ENCODE measurements at places on chromosomes 6 and 20.

GRCh38 chr6:6604566-6604965 lies 16.0 kb downstream of the LY86 start:
- no peak for DNase-seq

DNA sequence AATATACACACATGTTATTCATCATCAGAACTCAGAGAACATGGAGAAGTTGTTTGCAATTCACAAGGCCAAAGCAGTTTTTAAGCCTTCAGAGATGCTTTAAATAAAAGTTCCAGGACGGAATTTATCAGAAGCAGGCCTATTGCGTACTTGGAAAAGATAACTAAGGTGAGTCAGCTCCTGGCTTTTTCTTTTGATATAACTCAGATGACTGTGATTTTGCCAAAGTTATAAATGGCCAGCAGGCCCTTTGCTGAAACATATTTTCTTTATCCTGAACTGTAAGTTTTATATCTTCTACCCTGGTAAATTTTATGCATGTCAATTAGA lies 55.0 kb upstream of the PLCB1 start:
- no peak for DNase-seq

DNA sequence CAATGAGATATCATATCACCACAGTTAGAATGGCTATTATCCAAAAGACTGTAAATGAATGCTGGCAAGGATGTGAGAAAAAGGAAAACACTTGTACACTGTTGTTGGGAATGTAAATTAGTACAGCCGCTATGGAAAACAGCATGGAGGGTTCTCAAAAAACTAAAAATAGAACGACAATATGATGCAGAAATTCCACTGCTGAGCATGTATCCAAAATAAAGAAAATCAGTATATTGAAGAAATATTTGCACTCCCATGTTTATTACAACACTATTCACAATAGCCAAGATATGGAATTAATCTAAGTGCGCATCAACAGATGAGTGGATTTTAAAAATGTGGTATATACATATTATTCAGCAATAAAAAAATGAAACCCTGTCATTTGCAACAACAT lies 898.9 kb upstream of the MAN1A1 start:
- DNase-seq = no peak

DNA sequence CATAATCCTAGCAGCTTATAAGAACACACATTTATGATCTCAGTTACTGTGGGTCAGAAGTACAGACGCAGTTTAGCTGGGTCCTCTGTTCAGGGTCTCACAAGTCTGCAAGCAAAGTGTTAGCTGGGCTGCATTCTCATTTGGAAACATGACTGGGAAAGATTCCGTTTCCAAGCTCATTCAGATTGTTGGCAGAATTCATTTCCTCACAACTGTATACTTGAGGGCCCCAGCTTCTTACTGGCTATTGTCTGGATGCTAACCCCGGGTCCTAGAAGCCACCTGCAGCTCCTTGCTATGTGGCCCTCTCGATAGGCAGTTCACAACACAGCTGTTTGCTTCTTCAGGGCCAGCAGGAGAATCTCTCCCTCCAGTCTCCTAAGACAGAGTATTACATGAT lies 13.1 kb downstream of the TCP11 start:
- no peak for DNase-seq

DNA sequence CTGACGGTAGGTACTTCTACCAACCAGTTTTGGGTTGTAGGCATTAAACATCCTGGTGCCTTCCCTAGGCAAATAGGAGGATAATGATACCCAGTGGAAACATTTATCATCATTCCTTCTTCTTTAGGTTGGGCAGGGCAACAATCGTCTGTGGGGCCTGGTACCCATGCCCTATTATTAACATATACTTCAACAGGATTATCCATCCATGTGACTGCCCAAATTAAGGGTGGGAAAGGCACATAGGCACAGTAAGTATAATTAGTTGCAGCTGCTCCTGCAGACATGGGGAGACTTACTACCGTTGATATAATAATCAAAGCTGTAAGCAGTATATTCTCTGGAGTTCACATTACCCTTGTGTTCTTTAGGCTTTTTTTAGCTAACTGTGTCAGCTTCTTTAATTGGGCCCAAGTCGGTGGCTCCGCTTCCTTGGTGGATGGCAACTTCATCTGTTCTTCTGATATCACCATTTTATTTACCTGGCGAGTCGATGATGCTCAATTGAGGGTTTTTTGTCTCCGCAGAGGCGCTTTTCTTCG lies 16.8 kb downstream of the RPL7L1 start:
- no peak for DNase-seq

- DNase-seq = no peak
Measured at GRCh38 chr6:56381801-56382251, 134.4 kb upstream of the COL21A1 start.

DNA sequence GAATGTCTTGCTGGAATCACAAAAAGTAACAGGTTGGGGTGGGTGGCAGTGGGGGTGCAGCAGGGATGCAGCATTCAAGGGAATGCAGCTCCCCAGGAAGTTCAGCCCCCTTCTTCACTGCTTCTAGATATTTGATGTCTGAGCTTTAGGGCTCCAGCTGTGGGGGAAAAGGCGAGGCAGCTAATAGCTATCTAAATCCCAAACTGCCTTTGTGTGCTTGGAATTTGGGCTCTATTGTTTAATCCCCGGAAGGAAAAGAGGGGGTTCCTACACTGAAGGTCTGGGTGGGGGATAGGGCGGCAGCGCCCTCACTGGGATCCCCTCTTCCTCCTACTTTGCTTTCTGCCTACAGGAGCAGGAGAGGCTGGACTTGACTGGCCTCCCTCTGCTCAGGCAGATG lies 116.5 kb downstream of the SOBP start:
- DNase-seq = no peak

DNA sequence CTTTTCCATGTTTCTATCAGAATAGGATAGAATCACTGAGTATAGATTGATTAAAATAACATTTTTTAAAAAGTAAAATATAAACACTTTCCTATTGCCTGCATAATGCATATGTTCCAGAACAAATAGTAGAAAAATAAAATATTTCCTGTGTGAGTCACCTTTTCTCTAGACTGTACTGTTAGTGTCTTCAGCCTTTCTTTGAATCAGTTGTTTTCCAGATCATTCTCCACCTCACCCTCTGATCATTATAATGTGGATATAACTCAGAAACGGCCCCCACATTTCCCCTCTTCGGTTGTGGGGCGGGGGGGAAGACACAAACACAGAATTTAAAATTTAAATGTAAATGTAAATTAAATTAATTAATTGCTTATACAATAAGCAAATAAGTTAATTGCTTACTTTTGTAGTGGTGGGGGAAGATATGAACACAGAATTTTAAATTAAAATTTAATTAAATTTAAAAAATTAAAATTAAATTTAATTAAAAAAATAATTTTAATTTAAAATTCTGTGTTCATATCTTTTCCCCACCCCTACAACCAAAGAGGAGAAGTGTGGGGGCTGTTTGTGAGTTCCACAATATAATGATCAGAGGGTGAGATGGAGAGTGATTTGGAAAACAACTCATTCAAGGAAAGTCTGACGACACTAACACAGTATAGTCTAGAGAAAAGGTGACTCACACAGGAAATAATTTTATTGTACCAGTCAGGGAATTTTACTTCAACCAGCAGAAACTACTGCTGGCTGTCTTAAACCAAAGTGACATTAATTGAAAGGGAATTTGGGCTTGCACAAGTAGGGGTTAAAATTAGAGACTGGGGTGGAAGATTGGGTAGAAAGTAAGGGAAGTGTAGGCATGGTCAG lies 37.1 kb upstream of the PROKR2 start:
- no peak for DNase-seq

GRCh38 chr6:139115989-139116758 lies 18.7 kb upstream of the HECA start:
- DNase-seq = no peak

DNA sequence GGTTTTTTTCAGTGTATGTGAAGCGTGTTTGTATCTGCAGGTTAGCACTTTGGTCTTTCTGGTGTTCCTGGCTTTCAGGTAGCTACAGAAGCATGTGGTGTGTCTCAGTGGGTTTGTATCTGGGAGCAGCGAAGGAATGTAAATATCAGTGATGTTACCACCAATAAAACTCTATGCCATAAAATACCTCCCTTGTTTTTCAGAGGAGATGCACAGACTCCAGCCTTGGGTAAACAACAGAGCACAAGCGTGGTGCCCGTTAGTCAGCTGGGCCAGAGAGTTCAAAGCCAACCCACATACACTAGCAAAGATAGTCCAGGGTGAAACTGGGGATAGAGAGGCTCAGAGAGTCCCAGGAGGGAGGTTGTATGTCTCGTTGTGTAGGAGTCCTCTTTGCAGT lies 393.8 kb downstream of the SMOC2 start:
- DNase-seq = no peak

GRCh38 chr20:43571771-43572170 lies 12.9 kb downstream of the SGK2 start:
- DNase-seq = no peak

DNA sequence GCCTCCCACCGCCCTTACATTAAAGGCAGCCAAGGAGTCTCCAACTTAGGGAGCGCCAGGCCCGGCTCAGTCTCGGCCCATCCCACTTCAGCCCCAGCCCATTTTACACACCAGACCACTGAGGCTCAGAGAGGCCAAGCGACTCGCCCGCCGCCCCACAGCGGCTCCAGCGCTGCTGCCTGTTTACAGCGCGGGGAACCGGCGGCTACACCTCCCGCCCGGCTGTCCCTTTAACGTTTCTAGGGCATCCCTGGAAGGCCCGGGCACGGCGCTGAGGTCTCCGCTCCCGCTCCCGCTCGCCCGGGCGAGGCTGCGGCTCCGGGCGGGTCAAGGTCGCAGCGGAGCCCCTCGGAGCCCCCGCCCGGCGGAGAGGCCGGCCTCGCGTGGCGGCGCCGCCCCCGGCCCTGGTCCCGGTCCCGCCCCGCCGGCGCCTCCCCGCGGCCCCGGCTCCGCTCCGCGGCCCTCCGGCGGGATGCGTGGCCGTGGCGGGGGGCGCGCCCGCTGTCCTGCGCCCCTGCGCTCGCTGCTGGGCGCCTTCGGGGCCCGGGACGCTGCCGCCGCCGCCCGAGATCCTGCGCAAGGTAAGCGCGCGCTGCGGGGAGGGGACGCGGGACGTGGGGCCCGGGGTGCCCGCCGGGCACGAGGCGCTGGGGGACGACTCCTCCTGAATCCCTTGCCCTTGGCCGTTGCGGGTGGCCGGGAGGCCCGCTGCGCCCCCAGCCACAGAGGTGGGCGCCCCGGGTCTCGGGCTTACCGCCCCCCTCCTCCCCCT lies 27.1 kb upstream of the PHACTR3 start:
- DNase-seq = no peak

DNA sequence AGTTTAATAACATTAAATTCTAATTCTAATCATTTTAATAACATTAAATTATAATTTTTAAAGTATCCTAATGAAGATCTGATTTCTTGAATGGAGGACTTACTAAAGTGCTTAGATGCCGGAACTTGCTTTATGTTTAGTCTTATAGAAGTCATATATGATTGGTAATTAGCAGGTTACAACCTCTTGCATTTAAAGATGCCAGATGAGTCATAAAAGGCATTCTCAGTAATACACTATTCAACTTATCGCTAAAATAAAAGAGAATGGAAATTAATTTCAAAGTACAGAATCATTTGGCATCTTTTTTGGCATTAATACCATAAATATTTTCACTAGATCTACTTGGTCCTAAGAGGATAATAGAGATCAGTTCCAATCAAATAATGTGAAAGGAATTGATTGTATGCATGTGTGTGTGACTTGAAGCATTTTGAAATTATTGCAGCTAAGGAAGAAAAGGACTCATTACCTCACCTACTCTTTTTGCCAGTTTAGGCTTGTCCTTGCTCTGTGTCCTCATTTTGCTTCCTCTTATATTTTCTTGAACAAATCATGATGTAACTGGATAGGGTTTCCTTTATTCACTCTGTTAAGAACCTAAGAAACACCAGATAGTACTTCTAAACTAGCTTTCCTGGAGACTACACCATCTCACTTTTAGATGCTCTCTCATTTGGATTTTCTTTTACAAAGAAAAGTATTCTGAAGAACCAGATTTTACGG lies 2.7 kb downstream of the COL21A1 start:
- DNase-seq = no peak

DNA sequence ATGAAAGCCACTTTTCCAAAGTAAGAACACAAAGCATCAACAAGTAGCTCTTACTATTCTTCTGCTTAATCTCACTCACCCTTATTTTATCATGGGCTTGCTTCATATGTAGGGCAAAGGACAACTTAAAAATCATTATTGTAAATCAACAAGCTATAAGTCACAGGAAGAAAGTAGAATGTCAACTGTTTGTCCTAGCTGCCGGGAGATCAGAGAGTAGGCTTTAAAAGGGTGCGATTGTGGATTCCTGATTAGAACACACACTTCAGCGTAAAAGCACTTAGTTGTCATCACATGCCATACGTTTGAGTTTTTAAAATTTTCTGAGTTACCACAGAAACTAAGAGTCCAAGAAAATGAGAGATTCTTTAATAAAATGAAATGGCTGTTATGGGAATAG lies 44.4 kb upstream of the NHSL1 start:
- DNase-seq = no peak

DNA sequence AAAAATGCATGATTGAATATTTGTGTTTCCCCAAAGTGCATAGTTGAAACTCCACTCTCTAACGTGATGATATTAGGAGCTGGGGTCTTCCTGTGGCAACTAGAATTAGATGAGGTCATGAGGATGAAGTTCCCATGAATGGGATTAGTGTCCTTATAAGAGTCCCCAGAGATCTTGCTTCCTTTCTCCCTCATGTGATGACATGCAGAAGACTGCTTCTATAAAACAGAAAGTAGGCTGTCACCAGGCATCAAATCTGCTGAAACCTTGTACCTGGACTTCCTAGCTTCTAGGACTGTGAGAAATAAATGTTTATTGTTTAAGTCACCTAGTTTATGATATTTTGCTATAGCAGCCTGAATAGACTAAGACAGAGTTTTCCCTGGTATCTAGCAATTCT lies 586.5 kb upstream of the EPHA7 start:
- no peak for DNase-seq

DNA sequence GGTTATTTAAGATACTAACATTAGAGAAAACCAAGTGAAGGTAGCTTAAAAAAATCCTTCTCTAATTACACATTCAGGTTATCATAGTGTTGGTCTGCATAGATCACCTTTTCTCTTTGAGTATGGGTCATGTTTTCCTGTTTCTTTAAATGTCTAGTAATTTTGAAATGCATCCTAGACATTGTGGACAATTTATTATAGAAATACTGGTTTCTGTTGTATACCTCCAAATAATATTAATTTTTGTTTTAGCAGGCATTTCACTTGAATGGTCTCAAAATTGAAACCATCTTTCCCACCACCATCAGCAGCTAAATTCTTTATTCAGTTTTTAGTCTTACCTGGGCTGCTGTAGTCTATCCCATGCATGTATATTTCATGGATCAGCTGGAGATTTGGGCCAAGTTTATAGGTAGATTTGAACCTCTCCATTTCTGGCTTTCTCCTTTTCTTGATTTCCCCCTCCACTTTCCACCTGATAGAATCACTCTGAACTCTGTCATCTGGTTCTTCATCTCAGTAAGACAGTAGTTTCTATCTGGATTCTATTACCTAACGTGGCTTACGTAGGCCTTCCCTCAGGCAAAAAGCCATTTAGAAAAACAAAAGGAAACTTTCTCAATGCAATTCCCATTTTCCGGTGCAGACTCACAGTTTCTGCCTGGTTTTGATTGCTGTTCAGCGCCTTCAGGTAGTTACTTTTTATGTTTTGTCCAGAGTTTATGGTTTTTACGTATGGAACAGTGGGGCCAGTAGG lies 52.3 kb downstream of the ZFAND3 start:
- DNase-seq = no peak
